ENCODE measurements at places on chromosomes 6 and 20.
A peak's percentile ranks its signal among the peaks of the same experiment; 100 is the strongest.

DNA sequence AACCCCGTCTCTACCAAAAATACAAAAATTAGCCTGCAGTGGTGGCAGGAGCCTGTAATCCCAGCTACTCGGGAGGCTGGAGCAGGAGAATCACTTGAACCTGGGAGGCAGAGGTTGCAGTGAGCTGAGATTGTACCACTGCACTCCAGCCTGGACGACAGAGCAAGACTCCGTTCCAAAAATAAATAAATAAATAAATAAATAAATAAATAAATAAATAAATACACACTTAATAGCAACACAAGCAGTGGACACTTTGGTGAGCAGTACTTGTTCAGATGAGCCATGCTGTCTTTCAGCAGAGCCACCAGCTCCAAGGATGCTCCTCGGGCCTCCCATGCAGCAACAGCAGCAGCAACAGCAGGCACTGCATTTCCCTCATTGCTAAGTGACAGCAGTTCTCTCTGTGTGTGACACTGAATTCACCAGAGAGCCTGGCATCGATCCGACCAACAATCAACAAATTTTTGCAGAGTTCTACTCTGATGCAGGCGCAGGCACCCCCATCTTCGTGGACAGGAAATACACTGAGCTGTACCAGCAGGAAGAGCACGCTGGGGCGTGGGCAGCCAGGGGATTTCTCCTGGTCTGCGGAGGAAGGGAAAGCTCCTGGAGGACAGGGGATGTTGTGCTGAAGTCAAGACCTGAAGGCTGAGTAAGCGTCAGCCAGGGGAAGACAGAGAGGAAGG, 54.0 kb upstream of the SNX9 start:
- DNase-seq = peak; percentile 67

- no peak for DNase-seq
These were observed 74.2 kb downstream of the SLC22A23 start for GRCh38 chr6:3382326-3383279.

DNA sequence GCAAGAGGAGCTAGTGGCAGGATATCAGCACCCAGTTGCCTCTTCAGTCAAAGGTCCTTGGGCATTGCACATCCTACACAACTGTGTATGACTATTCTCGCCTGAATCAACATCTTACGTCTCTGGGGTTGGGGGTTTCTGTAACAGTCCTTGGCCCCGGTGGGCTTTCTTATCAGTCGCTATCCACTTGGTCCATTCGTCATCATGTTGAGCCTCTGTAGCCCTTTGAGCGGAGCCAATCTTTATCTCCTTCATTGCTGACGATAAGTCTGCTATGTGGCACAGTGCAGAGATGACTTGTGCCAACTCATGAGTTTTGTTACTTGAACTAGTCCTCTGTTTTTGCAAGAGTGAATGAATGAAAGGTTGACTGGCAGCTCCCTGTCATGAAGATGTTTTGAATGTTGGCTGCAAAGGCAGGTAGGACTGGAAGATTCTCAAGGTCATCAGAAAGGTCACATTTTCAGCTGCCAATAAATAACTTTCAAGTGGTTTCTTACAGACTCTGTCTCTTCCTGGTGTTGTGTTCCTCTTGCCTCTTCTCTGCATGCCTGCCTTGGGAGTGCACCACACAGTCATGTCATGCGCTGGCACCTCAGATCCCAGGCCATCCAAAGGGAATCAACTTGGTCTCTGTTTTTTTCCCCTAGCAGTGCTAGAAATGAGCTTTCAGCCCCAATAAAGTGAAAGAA, 238.9 kb downstream of the SLC24A3 start:
- DNase-seq = no peak

- DNase-seq = no peak
These were observed 113.4 kb upstream of the CEP85L start for GRCh38 chr6:118764766-118765165.

DNA sequence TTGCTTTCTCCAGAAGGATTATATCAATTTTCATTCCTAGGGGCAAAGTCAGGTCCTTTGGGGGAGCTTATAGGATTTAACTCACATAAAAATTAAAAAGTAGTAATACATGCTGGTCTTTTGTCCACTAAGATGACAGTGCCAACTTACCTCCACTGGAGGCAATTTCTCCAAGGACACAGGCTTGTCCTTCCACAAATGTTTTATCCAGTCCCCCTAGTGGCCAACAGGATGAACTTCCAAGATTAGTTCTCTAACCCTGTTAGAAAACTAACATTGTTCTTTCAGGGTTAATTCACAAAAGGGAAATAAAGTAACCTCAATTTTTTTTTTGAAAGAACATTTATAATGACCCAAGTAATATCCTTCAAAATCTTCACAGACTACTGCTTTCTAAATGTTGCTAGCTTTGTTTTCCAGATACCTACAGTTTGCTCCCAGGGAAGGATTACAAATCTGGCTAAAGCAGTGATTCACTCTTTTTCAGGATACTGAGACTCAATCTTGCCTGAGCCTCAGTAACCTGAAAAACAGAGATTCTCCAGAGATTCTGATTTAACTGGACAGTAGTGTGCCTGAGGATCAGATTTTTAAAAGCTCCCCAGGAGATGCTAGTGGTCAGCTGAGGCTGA, 31.7 kb upstream of the UBR2 start:
- no peak for DNase-seq

DNA sequence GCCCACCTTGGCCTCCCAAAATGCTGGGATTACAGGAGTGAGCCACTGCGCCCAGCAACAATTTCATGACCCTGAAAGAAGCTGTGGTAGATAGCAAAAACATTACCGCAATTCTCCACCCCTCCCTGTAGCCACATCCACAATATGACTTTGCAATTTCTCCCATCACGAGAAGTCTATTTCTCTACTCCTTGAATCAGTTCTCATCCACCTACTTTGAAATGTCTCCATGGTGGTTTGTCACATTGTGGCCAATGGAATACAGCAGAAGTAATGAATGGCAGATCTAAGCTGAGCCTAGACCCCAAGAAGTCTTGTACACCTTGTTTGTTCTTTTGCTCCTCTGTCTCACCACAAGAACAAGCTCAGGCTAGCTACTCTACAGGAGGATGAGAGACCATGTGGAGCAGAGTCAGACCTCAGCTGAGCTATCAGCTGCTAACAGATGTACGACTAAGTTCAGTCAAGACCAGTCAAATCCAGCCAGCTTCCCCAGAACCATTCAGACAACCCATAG, 6.3 kb downstream of the OXT start:
- DNase-seq = no peak

- no peak for DNase-seq
These were observed 71.5 kb downstream of the PSMG4 start for GRCh38 chr6:3330199-3330598.

- no peak for DNase-seq
These were observed 951.6 kb downstream of the TFAP2A start for GRCh38 chr6:9463311-9463710.

- no peak for DNase-seq
These were observed 1.1 kb downstream of the STX7 start for GRCh38 chr6:132511831-132512220.

DNA sequence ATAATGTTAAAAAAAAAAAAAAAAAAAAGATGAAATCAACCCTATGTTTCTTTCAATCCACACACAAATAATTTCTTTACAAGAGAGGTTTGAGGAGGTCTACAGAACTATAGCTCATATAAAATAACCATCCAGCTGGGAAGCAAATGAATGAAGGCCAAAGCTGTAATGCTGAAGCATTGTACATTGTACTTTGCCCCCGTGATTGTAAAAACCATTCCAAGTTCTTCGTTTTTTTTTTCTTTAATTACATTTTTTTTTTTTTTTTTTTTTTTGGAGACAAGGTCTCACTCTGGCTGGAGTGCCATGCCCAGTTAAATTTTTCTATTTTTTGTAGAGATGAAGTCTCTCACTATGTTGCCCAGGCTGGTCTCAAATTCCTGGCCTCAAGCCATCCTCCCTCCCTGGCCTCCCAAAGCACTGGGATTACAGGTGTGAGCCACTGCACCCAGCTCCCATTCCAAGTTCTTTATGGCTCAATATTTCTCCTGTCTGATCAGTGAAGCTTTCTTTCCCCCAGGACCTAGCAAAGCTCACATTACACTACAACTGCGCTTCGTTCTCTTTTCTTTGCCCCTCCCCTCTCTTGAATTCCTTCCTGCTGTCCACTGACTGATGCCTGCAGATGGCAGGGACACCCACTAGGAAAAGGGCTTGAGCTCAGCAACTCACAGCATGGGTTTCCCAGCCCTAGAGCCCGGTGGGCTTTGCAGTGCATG, 53.0 kb upstream of the NOP56 start:
- peak; percentile 42 for DNase-seq

DNA sequence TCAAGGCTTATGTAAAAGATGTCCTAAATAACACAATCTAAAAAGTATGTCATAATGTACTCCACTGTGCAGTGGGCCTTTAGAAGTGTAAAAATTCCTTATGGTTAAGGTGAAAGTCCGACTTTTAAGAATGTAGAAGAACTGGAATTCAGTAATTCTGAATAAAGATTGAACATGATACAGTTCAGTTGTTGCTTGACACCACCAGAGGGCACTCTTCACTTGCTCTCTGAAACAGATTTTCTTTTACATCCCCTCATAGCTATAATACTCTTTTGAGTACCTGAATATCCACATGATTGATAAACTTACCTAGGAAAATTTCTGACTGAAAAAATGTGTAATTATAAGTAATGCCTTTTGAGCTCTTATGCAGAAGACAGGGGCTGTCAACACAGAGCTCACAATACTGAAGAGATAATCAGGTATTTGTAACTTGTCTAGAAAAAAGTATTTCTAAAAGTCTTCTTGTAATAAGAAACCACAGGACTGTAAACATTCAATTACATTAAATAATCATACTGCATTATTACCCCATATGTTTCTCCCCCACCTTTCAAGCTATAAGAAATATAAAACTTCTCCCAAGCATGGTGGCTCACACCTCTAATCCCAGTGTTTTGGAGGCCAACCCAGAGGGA, 92.1 kb downstream of the POPDC3 start:
- DNase-seq = no peak

DNA sequence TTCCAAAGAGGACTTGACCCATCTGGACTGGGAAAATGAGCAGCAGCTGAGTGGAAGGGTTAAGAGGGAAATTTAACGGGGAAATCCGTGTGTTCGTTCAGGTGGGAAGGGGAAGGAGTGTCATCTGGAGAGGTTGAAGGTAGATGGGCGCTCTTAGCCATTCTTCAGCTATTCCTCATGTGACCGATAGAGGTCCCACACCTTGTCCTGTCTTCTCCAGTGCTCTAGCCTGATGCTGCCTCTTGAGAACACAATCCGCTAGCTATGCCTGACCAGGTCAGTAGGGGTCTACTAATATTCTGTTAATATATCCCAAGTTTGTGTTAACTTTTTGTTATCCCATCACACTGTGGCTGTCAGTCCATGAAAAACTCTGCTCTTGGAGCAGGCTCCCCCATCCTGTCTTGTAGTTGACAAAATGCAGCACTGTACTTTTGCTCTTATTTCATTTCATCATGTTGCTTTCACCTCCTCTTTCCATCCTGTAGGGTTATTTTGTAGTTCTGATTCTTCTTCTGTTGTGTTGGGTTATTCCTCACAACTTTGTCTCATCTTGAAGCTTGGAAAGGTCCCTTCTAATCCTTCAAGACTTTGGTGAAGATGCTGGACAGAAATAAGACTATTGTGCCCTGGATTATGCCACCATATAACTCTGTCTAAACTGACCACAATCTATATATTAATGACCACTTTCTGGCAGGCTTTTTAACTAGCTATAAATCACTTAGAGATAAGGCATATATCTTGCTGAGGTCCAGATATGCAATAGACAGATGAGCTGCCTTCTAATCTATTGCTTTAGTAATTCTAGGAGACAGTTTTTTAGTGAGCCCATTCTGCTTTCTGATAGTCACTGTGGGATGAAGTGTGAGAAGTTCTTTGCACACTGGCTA, 123.4 kb upstream of the SUPT3H start:
- DNase-seq = no peak

GRCh38 chr20:7981374-7981773, 38.2 kb downstream of the TMX4 start:
- no peak for DNase-seq

- no peak for DNase-seq
These were observed 62.2 kb downstream of the SYNJ2 start for GRCh38 chr6:158043586-158044524.

GRCh38 chr6:12963567-12963966, 247.0 kb downstream of the PHACTR1 start:
- DNase-seq = no peak

DNA sequence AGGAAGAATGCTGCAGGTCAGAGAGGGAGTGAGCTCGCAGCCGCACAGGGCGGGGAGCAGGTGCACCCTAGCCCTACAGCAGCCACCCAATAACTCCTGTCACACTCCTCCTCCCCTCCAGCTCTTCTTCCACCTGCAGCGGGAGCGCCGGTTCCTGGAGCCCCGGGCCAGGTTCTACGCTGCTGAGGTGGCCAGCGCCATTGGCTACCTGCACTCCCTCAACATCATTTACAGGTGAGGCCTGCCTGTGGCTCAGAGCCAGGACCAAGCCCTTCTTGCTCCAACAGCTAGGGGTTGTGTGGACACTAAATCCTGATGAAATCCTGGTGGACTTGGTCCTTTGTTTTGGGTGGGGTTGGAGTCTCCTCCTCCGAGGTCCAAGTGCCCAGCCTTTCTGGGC, 11.7 kb downstream of the SGK2 start:
- no peak for DNase-seq

DNA sequence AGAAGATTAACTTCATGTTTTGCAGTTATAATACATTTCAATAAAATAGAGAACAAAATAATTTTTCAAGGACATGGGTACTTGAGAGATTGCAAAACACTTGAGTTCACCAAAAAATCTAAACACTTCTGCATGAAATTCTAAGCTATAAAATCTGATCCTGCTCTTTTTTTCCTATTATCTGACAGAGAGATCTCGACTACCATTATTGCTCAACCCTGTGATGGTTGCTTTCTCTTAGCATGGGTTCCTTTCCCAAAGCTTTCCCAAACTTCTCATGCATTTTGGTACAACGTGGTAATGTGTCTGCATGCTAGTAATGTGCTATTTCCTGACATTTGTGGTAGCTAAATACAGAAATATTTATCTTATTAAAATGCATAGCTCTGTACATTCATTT, 1243.1 kb upstream of the ADGRB3 start:
- DNase-seq = no peak

GRCh38 chr6:136890986-136891385, 31.1 kb upstream of the SLC35D3 start:
- DNase-seq = no peak

GRCh38 chr6:64914124-64914523, 792.9 kb downstream of the EYS start:
- no peak for DNase-seq

GRCh38 chr20:38286586-38287531, 17.1 kb upstream of the BPI start:
- no peak for DNase-seq

- DNase-seq = peak; percentile 84
These were observed at the start of the genes PCED1A and VPS16 for GRCh38 chr20:2840138-2840966. Gene PCED1A, minus strand, starts transcription at chr20:2840655. Its CDS starts 743 bp downstream, at chr20:2839912. Gene VPS16, plus strand, starts transcription at chr20:2840745. Its CDS starts 30 bp downstream, at chr20:2840775.

GRCh38 chr6:12958052-12958706, 241.6 kb downstream of the PHACTR1 start:
- DNase-seq = no peak

- DNase-seq = no peak
These were observed 7.8 kb downstream of the MAVS start for GRCh38 chr20:3854462-3854871.

GRCh38 chr6:35048631-35049083, 92.5 kb downstream of the TCP11 start:
- DNase-seq = no peak

GRCh38 chr6:20099156-20099555, 113.1 kb downstream of the MBOAT1 start:
- DNase-seq = no peak

GRCh38 chr6:111715321-111715720, 109.6 kb upstream of the TRAF3IP2 start:
- peak; percentile 67 for DNase-seq

GRCh38 chr6:21529431-21529830, 64.1 kb upstream of the SOX4 start:
- DNase-seq = no peak
